Pulmonary artery endothelial cell (primary cell): ENCODE measurements at places on chromosomes 2 and 18.

DNA sequence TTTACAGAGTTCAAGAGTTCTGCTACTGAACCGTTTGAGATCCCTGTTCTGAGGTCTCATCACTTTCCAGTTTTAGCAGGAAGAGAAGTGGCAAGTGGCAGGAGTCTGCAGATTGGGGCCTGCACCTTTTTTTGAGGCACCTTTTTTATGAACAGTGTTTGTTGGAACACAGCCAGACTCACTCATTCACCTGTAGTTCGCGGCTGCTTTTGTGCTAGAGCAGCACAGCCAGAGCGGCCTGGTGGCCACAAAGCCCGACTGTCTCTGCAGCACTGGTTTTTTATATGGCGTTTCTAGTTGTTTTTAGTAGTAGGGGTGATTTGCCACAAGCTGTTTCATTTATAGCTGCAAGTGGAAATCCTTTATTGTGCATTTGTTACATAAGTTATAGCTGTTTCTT lies 8.6 kb downstream of the ACP1 start:
- no peak for DNase-seq

GRCh38 chr2:215540658-215541057 lies 104.8 kb upstream of the FN1 start:
- DNase-seq, result peak; percentile 86

DNA sequence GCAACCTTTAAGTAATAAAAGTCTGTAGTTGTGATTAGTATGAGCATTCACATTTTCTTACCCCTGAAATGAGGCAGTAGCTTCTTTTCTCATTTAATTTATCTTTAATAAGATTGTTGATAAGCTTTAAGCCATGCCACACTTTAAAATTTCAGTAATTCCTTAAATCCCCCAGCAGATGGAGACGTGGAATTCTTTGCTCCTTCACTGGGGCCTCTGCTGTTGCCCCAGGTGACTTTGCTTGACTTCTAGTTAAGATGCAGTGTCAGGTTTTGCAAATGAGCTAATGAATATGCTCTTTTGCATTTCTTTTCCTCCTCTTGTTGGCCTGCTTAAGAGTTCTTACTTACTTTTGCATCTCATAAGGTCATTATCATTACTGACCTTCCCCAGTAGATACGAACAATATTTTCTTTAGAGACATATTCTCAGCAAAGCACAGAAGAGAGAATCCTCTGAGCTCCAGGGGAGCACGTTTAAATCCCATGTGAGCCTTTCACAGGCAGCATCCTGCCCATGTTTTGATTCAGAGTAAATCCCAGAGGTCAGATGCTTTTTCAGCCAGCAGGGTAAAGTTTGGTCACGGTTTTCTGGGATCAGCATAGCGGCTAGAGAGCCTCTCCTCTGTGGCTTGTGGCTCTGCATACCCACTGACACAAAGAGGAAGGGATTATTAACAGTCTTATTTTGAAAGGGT lies 222.9 kb downstream of the PTPRM start:
- no peak for DNase-seq

DNA sequence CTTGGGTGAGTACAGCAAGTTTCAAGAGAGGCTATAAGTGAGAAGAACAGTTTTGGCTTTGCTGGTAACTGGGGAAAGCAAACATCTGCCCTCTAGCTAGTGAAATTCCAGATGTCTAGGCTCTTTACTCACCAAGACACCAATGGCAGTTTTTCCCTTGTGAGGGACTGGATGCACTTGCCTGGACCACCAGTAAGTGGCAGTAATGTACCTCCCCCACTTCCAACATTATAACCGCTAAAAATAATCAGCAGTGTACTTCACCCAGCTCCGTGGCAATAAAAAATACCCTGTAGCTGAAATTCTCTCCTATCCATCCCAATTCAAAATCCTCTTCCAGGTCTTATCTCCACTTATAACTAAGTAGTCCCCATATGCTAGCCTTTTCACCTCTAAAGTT lies 383.9 kb downstream of the ARHGAP15 start:
- DNase-seq, result peak; percentile 15

DNA sequence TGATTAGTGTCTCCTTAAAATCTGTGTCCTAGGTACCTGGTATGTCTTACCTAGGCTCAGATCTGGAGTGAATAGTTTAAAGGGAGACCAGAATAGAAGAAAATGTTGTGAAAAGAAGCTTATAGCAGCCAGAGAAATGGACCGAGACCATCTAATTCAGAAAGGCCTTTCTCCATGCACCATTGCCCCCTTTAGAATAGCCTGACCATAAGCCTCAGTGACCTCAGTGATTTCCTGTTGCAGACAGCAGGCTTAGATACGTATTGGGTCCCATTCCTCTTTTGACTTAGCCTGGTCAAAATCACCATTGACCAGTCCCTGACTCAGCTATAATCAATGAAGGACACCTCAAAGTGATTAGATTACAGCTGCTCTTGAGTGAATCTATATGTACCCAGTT lies 690.7 kb upstream of the KLHL29 start:
- DNase-seq, result no peak

GRCh38 chr2:54767921-54768320 lies 44.5 kb downstream of the EML6 start:
- DNase-seq, result peak; percentile 76

GRCh38 chr2:26039603-26040323 lies 5.9 kb downstream of the RAB10 start:
- no peak for DNase-seq

GRCh38 chr2:234761910-234762309 lies 189.9 kb upstream of the SH3BP4 start:
- DNase-seq, result no peak

- DNase-seq, result no peak
Observed at GRCh38 chr2:38444247-38444646, 67.2 kb upstream of the ATL2 start.

DNA sequence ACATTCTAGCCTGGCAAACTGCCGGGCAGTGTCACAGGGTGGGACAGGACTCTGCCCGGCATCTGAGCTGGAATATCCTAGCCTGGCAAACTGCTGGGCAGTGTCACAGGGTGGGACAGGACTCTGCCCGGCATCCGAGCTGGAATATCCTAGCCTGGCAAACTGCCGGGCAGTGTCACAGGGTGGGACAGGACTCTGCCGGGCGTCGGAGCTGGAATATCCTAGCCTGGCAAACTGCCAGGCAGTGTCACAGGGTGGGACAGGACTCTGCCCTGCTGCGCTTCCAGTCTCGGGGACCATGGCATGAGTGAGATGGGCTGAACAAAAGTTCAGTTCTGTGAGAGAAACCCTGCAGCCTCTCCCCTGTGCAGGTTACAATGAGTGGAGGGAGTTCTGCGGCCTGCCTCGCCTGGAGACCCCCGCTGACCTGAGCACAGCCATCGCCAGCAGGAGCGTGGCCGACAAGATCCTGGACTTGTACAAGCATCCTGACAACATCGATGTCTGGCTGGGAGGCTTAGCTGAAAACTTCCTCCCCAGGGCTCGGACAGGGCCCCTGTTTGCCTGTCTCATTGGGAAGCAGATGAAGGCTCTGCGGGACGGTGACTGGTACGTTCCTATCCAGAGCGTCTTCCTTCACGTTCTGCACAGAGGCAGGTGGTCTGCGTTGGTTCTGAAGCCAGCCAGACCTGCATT lies 80.3 kb downstream of the TPO start:
- DNase-seq, result no peak

GRCh38 chr18:45349019-45349418 lies 266.3 kb upstream of the SLC14A2 start:
- DNase-seq, result no peak

DNA sequence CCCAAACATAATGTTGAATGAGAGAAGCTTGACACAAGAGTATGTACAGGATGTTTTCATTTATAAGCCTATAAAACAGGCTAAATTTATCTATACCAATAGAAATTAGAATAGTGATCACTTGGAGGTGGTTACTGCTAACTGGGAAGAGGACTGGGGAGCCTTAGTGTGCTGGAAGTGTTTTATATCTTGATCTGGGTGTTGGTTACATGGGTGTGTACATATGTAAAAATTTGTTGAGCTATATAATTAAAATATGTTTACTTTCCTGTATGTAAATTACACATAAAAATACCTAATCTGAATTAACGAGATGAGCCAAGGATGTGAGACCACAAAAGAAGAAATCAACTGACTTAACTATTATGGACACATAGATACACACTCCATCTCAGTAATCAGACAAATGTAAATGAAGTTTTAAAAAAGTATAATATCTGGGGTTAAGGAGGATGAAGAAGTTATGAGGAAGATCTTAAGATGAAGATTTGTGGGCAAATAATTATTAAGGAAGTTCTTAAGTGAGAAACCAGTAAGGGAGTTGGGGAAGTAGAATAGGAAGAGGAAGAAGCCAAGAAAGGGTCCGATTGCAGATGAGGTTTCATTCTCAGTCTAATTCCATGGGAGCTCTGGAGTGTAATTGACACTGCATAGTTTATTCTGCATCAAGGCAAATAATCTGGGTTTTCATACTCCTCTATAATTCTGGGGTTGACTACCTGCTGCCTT lies 32.3 kb upstream of the NABP1 start:
- DNase-seq, result no peak

- DNase-seq, result no peak
Observed at GRCh38 chr2:226671141-226671676, 128.4 kb downstream of the IRS1 start.

DNA sequence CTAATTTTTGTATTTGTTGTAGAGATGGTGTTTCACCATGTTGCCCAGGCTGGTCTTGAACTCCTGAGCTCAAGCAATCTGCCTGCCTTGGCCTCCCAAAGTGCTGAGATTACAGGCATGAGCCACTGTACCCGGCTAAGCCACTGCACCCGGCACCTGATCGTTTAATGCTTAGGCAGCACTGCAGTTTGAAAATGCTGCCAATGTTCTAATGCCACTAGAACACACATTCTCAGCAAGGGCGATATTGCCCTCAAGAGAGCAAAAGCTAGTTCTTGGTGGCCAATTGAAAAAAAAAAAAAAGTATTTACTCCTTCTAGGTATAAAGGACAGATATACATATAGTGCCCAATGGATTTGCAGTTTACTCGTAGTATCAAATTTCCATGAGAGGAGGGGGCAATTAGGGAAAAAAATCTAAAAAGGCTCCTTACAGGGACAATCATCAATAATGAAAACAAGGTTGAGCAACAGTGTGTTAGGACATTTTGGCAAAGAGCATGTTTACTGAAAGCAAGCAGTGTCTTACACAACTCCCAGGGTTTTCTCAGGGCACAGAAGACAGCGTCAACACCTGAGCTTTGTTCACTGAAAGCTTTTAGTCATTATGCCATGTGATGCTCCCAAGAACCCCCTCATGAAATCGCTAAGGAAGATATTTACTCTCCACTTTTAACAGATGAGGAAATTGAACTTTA lies 199.9 kb upstream of the PKDCC start:
- DNase-seq, result no peak
